ENCODE measurements at places on chromosomes 16 and 17.

DNA sequence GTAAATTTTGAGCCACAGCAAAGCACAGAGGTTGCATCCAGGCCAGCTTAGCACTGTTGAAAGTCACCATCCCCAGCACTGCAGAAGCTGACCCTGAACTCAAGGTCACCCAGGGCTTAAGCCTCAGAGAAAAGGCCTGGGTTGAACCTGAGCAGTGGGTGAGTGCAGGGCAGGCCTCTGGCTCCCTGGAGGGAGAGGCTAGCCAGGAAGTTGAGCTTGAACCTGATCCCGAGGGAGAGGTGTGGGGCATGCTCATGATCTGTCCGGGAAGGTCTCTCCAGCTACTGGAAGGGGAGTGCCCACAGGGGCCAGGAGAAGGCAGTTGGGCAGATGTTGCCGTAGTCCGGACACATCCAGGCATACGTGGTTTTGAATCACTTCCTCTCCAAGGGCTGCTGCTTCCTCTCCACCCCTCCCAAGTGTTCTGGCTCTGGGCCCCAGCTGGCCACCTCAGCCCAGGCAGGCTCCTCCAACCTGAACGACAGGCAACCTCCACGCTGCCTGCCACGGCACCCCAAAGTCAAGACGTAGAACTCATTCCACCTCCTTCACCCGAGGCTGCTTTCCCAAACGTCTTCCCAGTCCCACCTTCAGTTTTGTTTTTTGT, 18.4 kb downstream of the CARHSP1 start:
- peak; percentile 83 for DNase-seq

GRCh38 chr17:35087731-35088355, 24.3 kb upstream of the RFFL start:
- DNase-seq, result no peak

DNA sequence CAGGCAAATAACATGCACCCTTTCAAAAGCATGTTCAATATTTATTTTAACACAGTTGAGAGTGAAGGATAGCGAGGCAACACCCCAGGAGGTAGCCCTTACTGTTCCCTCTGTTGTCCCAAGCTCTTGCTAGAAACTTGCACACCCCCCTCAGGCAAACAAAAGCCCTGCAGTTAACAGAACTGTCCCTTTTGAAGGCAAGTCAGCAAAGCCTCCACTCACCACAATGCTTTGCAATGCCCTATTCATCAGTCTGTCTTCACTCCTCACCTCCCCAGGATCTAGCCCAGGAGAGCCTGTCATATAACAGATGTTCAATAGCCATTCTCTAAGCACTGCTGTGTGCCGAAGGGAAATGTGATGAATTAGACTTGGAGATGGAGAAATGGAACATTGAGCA, 3.5 kb upstream of the CNEP1R1 start:
- peak; percentile 9 for DNase-seq

GRCh38 chr16:79132701-79133100, 467.8 kb downstream of the MAF start:
- no peak for DNase-seq

GRCh38 chr16:84829168-84829965, 9.6 kb downstream of the CRISPLD2 start:
- DNase-seq, result peak; percentile 99

- peak; percentile 56 for DNase-seq
Measured at GRCh38 chr17:61996916-61997605, 68.0 kb downstream of the MED13 start.

- no peak for DNase-seq
Measured at GRCh38 chr17:31475378-31476162, 84.1 kb downstream of the RAB11FIP4 start.

GRCh38 chr16:27547134-27547533, 2.6 kb downstream of the GTF3C1 start:
- peak; percentile 91 for DNase-seq

- peak; percentile 11 for DNase-seq
Measured at GRCh38 chr17:65055708-65056638, 567 bp downstream of the GNA13 start.

DNA sequence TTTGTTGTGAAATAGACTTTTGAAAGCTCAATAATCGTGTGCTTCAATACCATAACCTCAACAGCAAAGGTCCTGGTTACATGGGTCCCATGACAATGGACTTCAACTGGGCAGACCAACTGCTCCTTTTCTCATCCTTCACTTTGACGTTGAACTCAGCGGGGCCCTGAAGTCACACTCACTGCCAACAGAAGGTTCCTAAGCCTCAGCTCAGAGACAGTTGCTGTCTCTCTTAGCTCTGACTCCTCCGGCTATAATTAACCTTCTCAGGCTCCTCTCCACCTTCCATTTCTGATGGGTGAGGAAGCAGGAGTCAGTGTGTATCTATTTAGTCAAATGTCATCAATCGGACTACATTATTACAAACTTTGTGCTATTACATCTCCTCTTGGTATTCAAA, 23.8 kb downstream of the MPP3 start:
- DNase-seq, result no peak

Data from amniotic epithelial cell (primary cell).